ENCODE measurements at places on chromosomes 16 and 17.

DNA sequence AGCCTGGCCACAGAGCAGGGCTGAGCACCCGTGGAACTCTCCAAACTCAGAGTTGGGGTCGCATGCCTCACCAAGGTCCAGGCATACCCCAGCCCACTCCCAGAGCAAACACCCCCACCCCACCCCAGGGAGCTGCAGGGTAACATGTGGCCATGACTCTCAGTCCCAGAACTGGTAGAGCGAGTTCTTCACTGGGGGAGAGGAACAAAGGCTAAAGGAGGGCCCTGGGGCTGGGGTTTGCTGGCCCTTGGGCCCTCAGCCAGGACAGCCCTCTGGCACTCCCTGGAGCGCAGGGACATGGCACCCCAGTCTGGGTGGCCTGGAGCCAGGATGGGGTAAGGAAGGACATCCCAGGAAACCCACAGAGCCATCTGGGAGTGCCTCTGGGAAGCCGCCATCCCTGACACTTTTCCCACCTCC is 4.2 kb downstream of the HID1 start:
- no peak for DNase-seq

GRCh38 chr17:77555741-77556291 is 402.7 kb upstream of the TNRC6C start:
- DNase-seq, result no peak

DNA sequence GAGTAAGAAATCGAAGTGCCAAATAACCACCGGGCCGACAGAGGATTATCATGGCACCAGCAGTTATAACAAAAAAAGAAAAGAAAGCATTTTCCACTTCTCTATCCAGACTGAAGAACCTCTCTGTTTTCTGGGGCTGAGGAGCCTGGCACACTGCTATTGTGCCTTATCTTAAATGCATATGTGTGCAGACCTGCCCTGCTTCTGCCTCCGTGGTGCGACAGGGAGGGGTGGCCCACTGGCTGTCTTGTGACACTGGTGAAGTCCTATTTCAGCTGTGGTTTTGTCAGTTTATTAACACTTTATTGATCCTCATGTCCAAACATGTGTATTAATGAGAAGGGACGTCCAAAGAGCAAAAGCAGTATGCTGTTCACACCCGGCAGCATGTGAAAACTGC is 55.4 kb downstream of the CDK5R1 start:
- no peak for DNase-seq

DNA sequence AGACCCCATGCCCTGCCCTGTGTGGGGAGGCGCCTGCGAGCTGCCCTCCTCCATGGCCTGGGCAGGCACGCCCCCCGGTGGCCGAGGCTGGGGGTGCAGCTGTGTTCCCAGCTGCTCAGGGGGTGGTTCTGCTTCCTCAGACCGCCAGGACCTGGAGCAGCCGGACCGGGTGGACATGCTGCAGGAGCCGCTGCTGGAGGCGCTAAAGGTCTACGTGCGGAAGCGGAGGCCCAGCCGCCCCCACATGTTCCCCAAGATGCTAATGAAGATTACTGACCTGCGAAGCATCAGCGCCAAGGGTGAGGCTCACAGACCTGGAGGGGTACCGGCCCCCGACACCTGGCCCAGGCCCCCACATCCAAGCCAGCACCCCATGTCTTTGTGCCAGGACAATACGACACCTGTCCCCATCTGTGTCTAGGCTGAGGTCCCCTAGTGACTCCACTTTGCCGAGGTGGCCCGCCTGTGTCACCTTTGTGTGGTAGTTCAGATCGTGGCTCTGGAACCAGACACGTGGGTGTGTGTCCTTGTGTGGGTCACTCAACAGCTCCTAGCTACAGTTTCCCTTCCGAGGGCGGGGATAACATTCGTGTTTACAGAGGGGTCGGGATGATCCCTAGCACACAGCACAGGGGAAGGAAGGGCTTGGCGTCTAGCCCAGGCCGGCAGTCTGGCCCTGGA is 9.3 kb downstream of the GJD3 start:
- peak; percentile 45 for DNase-seq

DNA sequence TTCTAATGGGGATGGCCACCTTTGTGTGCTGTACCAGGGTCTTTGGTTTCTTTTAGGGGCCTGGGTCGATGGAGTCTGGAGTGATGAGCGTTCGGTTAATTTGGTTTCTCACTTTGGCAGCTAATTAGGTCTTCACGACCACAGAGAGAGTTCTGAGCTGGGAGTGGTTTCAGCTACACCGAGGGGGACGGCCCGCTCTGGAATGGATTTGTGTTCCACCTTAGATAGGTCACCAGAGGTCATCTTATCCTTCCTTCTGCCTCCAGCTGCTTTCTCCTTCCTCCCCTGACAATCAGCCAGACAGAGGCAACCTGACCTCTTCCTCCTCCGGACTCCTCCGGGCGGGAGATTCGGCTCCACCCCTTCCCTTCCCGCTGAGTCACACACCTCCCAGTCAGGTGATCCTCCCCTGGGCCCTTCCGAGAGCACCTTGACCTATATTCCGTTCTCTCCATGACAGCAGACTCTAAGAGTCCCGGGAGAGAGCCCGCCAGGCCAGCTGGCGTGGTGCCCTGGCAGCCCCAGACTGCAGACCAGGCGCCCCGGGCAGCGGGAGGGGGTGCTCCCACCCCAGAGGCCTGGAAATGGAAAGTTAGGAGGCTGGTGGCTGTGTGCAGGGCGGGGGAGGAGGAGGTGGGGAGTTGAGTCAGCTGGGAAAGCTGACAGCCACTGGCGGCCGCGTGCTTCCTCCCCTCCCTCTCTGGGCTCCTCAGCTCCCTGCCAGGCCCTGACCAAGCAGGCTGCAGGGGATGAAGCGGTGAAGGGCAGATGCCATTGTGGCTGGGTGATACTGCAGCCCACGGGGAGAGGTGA is 44.7 kb downstream of the CHD9 start:
- peak; percentile 93 for DNase-seq

GRCh38 chr17:80718428-80718827 is 173.8 kb downstream of the RPTOR start:
- no peak for DNase-seq

DNA sequence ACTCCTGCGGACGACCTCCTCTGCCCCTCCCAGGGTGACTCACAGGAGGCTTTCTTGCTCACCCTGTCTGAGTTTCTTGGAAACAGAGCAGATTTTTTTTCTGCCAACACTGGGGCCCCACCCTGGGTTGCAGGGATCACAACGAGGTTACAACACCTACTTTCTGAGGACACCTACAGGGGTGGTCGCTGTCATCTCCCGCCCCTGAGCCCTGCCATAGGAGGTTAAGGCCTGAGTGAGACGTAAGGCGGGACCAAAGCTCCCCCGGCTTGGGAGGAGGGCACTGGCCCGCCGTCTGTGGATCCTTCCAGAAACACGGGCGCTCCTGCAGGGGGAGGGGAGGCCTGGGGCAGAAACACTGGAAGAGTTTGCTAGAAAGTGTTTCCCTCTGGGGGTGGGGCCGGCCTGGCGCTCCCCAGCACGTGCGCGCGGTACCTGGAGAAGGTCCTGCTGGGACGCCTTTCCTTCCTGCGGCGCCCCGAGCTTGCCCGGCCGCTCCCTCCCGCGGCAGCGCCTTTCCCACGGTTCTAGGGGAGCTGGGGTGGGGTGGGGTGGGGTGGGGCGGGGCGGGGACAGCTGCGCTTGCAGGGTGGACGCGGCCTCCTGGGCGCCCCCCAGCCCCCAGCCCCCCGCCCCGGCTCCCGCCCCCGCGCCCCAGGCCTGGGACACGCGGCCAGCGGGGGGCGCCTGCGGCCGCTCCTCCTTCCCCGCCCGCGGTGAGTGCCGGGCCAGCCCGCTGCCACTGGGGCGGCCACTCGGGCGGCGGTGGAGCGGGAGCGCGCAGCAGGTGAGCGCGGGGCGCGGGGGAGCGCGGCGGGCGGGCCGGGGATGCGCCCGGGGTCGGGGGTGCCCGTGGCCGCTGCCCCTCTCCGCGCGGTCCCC is 20.7 kb upstream of the ADCY7 start:
- DNase-seq, result peak; percentile 78
